ENCODE measurements at places on chromosomes 4 and X. TPM values are rescaled to one million over a fixed set of nuclear protein-coding genes. Genes with fewer than 3 reads are reported as not detected.

DNA sequence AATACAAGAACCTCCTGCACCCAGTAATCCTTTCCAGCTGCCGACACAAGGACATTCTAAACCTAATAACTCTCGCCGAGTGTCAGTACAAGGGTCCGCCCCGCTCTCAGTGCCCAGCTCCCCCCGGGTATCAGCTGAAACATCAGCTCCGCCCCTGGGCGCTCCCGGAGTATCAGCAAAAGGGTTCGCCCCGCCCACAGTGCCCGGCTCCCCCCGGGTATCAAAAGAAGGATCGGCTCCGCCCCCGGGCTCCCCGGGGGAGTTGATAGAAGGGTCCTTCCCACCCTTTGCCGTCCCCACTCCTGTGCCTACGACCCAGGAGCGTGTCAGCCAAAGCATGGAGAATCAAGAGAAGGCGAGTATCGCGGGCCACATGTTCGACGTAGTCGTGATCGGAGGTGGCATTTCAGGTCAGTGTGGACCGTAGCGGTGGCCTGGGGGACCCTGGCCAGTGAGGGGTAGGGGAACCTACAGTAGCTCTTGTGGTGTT lies at the start of gene MAOA:
Gene MAOA, plus strand, starts transcription at position 295 of the 490 bp plus-strand sequence. Its CDS starts 43 bp downstream, at position 338.
- no peaks in the 10 kb centered on the region for H3K36me3 ChIP-seq
- peak within 1 kb of the TSS; percentile 47 for H3K4me3 ChIP-seq
- DNase-seq: peak; percentile 94
- no peaks in the 10 kb centered on the region for H3K4me1 ChIP-seq
- peak within 1 kb of the TSS; percentile 90 for H3K27ac ChIP-seq
- H3K27me3 ChIP-seq: no peaks in the 10 kb centered on the region

DNA sequence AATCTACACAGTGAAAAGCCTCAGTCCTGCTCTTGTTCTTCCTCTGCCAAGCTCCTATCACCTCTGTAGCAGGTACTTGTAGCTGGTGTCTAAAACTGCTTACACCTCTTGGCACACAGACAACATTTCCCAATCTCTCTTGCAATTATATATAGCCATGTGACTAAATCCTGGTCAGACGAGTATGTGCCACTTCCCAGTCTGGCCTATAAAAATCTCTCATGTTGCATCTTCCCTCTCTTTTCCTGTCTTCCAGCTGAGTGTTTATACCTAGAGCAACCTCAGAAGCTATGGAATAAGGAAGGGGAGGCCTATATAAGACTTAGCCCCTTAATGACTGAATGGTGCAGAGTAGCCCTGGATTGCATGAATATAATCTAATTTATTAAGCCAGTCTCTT lies 105.8 kb downstream of the RNF150 start:
- no peaks in the 10 kb centered on the region for H3K27me3 ChIP-seq
- H3K36me3 ChIP-seq: no peaks in the 10 kb centered on the region
- H3K4me1 ChIP-seq: peaks cover 17% of the 10 kb centered on the region
- H3K27ac ChIP-seq: no peak overlapping the region
- peak; percentile 29 for DNase-seq

DNA sequence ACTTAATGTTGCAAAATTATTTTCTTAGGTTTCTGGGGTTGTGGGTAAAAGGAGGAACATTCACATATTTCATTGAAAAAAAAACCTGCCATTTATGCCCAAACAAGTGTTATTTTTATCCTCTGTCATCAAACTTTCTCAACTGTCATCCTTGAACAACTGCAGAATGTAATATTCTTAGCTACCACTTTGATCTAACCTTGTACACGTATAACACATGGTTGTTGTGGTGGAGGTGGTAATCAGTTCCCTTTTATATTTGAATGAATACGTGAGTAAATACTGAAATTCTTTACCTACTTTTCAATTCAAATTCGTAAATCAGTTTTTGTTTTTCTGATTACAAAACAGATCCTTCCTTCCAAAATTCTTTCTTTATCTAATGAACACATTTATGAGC lies 3.8 kb upstream of the AMMECR1 start:
- H3K27me3 ChIP-seq: no peaks in the 10 kb centered on the region
- H3K4me1 ChIP-seq: no peaks in the 10 kb centered on the region
- no peak overlapping the region for H3K4me3 ChIP-seq

GRCh38 chrX:40145001-40145922 lies 47.5 kb upstream of the BCOR start:
- H3K36me3 ChIP-seq: no peaks in the 10 kb centered on the region
- no peak overlapping the region for H3K27ac ChIP-seq
- peaks cover 29% of the 10 kb centered on the region for H3K4me1 ChIP-seq
- DNase-seq: peak; percentile 51

GRCh38 chrX:9318766-9319165 lies 146.1 kb upstream of the TBL1X start:
- H3K4me3 ChIP-seq: no peak overlapping the region
- H3K36me3 ChIP-seq: no peaks in the 10 kb centered on the region
- H3K4me1 ChIP-seq: no peaks in the 10 kb centered on the region
- H3K27ac ChIP-seq: no peak overlapping the region
- H3K27me3 ChIP-seq: no peaks in the 10 kb centered on the region

DNA sequence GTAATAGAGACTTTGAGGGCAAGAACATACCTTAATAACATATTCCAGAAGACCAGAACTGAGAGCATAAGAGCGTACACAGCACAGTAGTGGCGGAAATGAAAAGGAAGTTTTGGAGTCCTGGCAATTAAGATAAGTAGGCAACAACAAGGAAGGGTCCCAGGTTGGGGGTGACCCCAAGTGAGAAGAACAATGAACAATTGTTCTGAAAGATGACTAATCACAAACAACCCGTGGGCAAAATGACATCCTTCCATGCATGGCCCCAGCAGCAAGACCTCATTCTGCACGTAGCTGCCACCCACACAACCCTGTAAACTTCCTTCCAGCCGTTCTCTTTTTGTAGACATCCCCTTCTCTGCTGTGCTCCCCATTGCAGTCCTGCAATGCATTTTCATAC lies 384.4 kb upstream of the PABPC4L start:
- no peak overlapping the region for H3K4me3 ChIP-seq
- no peaks in the 10 kb centered on the region for H3K4me1 ChIP-seq
- no peak overlapping the region for H3K27ac ChIP-seq
- no peak for DNase-seq

Gene RTL3
- not detected for total RNA-seq

Gene CXCL5
- total RNA-seq: not detected

Gene AIFM1
- total RNA-seq: 17.0 TPM

Gene CWH43
- 27.4 TPM for total RNA-seq

Gene CACNA1F
- 0.21 TPM for total RNA-seq

Gene FAM193A
- 35.8 TPM for total RNA-seq

Gene USP17L17
- total RNA-seq: not detected

Gene TRPC5OS
- 0.27 TPM for total RNA-seq
